Thoracic aorta (tissue), 2 donors: ENCODE measurements at places on chromosomes 5 and 9. TPM values are rescaled to one million over a fixed set of nuclear protein-coding genes. Genes with fewer than 3 reads are reported as not detected.

- DNase-seq, result no peak
Observed at GRCh38 chr9:107907715-107908114, 418.1 kb upstream of the KLF4 start.

DNA sequence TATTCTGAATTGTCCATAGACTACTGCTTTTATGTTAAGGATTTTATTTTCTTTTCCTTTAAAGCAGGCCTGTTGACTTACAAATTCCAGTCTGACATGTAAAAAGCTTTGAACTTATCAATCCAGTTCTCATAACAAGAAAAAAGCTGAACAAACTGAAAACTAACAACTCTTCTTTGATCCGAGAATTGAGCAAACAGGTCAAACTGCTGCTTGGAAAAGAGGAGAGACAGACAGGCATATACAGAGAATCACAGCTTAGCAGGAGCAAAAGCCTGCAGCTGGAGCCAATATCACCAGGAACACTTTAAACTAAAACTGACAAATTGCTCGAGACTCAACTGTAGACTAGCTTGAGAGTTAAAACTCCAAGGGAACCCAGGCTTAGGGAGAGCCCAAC is 85.8 kb downstream of the HINT1 start:
- no peak for DNase-seq

DNA sequence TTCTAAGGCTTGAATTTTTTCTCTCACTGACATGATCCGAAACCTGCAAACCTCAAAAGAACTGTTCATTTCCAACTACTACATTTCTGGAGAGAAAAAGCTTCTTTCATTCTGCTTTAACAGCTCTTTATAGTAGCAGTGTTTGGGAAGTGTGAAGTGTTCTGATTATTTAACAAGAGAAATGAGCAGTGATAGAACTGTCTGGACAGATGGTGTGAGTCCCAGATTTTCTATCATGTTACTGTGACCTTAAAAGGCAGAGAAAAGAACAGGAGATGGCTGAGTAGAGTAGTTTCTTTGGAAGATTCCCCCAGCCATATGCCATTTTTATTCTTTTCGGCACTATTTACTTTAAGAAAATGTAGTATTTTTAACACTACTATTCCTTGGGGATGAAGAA is 41.3 kb upstream of the TAL2 start:
- no peak for DNase-seq

GRCh38 chr9:93300175-93300572 is 116.2 kb downstream of the WNK2 start:
- DNase-seq, result no peak

DNA sequence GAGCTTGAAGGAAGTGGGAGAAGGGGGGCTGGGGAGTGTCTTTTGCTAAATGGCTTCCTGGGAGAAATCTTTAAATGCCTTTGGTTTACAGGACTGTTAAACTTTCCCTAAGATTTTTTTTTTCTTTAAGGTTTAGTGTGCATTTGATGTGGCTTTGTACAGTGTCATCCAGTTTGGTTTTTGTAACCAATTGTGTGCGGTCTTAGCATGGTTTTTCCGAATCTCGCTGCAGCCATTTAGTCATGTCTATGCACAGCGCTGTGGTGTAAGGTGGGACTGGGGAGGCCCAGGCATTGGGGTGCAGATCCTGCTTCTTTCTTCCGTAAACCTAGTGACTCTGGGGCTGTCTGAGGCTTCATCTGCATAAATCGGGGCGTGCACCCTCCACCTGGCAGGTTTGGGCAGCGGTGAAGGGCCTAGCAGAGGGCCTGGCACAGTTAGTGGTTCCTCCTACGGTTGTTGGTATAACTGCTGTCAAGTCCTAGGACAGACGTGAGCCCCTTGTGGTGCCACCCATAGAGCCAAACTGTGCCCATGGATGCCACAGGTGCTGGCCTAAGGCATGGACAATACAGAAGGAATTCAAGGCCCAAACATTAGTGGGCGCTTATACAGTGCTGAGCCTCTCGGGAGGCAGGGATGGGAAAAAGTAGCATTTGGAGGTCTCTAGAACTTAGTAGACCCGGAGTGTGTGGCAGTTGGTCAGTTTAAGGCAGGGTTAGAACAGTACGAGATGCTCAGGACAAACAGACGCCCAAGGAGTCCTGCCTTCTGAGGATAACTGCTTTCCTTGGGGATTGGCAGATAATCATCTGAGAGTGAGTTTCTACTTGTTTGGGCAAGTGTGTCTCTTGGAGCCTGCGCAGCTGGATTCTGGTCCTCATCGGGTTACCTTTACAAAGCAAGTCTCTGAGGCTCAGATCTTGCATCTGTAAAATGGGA is 1.5 kb downstream of the PRRC2B start:
- no peak for DNase-seq

GRCh38 chr5:91164424-91164823 is 218.7 kb downstream of the ARRDC3 start:
- no peak for DNase-seq

GRCh38 chr9:114503522-114504340 is 1.5 kb downstream of the WHRN start:
- no peak for DNase-seq

Gene TCERG1
- total RNA-seq, result 125 TPM

Gene HSPA4
- 55.3 TPM for total RNA-seq

Gene TMEFF1
- total RNA-seq, result not detected
